ENCODE measurements at places on chromosomes 12 and 14.

DNA sequence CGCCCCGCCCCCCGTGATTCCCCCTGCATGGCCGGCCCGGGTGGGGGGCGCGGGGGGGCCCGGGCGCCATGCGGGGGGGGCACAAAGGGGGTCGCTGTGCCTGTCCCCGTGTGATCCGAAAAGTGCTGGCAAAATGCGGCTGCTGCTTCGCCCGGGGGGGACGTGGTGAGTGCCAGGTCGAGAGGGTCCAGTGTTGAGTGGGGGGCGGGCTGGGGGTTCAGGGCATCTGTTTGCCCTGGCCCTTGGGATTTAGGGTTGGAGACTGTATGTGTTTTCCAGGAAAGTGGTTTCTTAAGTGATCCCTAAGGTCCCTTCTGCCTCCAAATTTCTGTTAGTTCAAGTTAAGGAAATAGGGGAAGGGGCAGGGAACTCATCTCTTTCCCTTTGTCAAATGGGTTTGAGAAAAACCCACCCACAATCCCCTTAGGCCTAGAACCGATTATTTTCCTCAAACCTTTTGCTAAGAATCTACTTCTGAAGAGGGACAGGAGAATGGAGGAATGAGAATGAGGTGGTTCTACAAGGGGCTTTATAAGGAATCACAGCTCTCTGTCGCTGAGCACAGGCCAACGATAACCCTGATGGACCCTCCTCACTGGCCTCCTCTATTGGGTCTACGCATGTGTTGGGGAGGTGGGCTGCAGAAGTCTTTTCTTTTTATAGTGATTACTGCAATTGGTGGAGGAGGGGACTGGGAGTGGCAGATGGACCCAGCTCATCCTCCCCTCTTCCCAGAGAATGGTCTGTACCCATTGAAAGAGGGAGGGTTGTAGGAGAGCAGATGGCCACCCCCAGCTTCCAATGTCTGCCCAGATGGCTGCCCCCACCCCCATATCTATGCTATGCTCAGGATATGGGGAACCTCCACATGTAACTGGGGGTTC, 834 bp downstream of the ARHGEF25 start:
- no peak for DNase-seq

GRCh38 chr12:5498076-5498475, 66.2 kb downstream of the NTF3 start:
- no peak for DNase-seq

DNA sequence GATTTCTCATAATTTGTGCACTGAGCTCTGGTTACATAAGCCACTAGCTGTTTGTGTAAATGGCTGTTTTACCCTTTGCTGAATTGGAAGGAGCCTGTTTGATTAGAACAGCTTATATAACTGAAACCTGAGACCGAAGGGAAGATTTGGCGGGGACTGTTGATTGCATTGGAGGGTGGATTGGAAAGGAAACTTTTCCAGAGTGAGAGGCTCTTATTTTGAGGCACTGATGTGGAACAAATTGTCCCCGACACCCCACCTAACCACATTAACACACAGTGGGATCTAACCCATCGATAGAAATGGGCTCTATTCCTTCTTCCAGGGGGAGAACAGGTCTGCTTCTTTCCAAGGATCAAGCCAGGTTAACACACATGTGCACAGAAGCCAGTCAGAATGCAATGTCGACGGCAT, 51.7 kb downstream of the TMEM30B start:
- DNase-seq: no peak

DNA sequence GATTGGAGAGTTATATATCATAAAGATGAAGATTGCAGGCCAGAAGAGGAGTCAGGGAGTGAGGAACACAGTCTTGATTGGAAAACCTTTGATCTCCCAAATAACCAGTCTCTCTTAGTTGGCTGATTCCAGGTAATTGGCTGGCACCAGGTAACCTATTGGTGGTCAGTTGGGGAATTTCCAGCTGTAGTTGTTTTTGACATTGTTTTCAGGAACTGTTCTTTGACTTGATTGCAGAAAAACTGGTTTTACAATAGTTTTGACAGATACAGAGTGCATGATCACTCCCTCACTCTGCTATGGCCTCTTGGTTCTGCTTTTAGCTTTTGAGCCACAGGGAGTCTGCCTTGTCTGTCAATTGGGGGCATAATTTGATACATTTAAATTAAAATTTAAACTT, 71.6 kb downstream of the ZNF641 start:
- no peak for DNase-seq

DNA sequence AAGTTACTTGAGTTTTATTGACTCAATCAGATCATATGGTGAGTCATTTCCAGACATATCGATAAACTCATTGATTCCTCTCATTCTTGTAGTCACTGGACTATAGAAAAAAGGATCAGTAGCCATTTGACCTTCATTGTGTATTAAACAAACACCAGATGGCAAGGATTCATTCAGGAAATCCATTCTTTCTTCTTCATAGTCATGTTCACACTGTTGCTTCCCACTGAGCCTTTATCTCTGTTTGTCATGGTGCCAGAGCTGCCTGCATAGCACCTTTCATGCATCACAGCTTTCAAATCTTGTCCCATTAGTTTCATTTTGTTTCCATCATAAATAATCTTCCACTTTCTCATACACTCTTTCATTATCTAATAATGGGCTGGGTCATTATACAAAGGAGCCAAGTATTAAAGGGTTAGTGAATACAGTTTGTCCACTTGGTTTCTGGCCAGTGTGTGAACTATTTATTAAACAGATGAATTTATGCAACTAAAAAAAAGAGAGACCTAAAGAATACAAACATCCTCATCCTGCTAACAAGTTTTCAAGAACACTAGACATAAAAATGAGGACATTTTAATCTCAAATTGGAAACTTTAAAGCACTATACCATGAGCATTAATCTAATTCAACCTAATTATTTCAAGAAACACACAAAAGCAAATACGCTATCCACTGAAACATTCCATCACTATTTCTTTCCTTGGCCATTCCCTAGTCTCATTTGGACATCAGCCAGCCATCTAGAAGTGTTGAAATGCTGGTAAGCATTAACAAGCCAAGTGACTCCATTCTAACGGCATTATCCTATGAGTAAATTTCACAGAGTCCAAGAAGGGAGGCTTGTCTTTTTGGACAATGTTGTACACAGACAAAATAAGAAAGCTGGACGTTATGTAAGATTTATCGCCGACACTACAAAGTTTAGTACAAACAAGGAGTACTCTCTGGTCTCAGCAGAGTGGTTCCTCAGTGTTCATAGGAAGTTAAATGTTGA, 476.5 kb downstream of the FOXG1 start:
- peak; percentile 76 for DNase-seq

DNA sequence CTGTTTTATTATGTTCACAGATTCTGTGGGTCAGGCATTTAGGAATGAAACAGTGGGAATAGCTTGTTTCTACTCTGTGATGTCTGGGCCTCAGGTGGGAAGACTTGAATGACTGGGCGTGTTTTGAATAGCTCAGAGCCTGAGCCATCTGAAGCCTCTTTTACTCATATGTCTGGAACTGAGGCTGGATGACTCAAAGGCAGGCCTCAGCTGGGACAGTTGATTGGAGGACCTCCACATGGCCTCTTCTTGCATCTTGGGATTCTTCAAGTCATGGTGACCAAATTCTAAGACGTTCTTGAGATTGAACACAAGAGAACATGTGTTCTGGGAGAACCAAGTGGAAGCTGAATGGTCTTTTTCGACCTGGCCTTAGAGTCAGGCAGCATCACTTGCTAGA, 45.8 kb upstream of the TBX3 start:
- peak; percentile 72 for DNase-seq

DNA sequence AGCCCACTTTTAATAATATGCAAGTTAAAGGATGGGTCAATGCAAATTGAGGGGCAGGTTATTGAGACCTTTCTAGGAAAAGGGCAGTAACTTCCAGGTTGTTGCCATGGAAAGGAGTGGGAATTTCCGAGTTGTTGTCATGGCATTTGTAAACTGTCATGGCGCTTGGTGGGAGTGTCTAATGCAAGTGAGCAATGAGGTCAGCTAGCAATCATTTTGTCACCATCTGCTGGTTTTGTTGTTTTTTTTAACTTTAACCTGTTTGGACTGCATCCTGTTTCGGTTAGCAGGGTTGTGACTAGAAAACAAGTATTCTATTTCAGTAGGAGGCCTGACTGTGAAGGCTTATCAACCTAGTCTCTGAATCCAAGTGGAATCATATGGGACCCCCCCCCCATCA, 85.8 kb upstream of the TSPAN11 start:
- no peak for DNase-seq

GRCh38 chr12:115632308-115632707, 645.2 kb downstream of the MED13L start:
- DNase-seq: peak; percentile 13

- no peak for DNase-seq
Measured at GRCh38 chr12:24922090-24922489, 26.8 kb downstream of the BCAT1 start.

DNA sequence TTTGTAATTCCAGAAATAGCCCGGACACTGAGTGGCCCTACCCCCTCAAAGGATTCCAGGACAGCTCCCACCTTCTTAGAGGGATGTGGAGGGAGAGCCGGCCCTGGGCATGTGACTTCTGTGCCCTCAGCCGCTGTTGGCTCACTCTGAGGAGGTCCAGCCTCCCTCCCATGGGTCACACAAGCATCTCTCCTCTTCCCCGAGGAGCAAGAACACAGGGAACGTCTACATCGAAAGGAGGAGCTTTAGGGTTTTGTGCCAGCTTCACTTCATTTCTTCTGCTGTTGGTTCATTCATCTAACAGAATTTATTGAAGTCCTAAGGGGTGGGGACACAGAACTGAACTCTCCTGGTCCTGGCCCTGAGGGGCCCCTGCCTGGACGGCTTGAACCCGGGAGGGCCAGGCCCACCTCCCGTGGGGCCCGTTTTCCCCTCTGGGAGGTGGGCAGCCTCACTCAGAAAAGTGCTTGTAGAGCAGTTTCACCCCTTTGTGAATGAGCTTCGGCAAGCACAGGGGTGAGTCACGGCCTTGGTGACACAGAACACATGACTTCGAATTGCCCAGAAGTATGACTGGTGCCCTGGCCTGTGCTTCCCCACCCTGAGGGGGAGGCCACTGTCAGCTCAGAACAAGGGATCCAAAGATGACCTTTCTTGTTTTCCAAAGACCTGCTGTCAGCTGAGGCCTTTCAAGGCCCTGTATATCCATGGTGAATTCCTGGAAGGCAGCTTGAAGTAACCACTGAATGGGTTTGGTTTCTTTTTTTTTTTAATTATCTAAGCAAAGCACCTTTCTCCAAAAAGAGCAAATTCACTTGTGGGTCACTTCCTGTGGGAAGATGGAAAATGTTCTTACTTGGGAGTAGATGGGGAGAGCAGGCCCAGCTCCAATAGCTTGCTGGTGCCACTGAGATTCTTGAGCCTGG, 39.2 kb downstream of the NFKBIA start:
- DNase-seq: peak; percentile 91

DNA sequence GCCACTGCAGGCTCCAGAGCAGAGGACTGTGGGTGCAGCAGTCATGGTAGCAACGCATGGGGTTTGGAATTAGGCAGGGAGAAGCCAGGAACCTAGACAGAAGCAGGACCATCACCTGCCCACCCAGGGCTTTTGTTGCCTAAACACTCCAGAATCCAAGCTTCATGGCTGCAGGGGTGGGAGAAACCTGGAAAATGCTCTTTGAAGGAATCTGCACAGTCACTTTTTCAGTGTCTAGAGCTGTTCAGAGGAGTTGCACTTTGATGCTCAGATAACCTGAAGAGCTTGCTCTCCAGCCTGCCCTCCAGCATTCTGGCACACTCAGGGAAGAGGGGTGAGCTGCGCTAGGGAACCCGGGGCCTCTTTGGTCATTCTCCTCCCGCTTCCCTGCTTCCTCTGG, 1.6 kb upstream of the CELA1 start:
- DNase-seq: no peak

DNA sequence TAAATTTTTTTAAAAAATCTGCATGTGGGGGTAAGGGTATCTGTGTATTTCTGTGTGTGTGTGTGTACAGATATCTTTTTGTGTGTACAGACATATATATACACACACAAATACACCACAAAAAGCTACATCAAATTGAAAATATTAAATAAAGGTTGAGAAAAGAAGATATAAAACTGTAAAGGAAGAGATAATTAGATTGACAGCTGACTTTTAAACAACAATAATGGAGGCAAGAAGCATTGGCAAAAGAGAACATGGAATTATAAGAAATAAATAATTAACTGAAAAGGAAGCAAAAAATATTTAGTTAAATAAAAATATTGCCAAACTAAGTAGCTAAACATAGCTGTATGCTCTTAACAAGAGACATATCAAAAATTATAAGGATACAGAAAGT, 291.4 kb downstream of the FSCB start:
- no peak for DNase-seq

- DNase-seq: peak; percentile 62
Measured at GRCh38 chr12:65279369-65280112, 1.1 kb downstream of the MSRB3 start.
